ENCODE measurements at places on chromosomes 7 and 10. TPM values are rescaled to one million over a fixed set of nuclear protein-coding genes. Genes with fewer than 3 reads are reported as not detected.

The RBM17 gene
- 155 TPM for total RNA-seq

GRCh38 chr7:131648491-131648890, 92.1 kb upstream of the PODXL start:
- no peaks in the 10 kb centered on the region for H3K4me1 ChIP-seq
- DNase-seq = no peak
- H3K4me3 ChIP-seq = no peak overlapping the region
- H3K27ac ChIP-seq = no peak overlapping the region

DNA sequence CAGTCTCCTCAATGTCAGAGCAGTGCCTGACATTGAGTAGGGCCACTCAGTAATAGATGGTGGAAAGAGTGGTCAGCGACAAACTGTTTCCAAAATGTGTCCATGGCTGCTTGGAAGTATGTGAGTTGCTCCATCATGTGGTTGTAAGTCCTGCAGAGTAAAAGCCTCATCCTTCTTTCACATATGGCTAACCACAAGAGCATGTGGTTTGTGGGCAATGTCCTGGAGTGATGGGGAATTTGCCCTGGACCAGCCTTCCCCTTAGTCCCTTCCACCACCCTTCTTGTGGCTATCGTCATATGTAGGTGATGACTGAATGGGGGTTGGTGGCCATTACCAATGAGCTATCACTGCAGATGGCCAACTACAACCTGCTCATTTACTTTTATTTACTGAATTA, 33.0 kb upstream of the PLXNA4 start:
- H3K27ac ChIP-seq = no peak overlapping the region
- no peaks in the 10 kb centered on the region for H3K4me1 ChIP-seq
- no peak overlapping the region for H3K4me3 ChIP-seq
- peaks cover 6% of the 10 kb centered on the region for H3K27me3 ChIP-seq
- no peak for DNase-seq
- H3K36me3 ChIP-seq = no peaks in the 10 kb centered on the region

DNA sequence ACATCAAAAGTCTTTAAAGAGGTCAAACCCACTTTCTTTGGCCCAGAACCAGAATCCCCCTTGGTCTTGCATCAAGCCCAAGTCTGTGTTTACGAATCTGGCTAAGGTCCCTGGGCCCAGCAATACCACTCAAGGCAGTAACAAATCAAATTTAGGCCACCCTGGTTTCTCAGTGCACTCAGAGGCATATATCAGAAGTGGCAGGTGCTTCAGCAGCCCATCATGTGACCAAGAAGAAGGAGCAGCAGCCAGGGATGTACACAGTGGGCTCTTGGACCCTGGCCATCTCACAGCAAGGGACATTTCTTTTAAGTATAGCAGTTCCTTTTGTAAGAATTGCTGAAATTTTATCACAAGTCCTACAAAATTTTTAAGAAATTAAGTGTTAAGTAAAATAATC, 7.3 kb upstream of the SLC25A13 start:
- H3K27ac ChIP-seq = no peak overlapping the region
- H3K27me3 ChIP-seq = peaks cover 5% of the 10 kb centered on the region
- no peak for DNase-seq
- H3K36me3 ChIP-seq = no peaks in the 10 kb centered on the region
- H3K4me1 ChIP-seq = no peaks in the 10 kb centered on the region

GRCh38 chr10:29158066-29158465, 130.8 kb upstream of the LYZL1 start:
- H3K27ac ChIP-seq = no peak overlapping the region
- no peaks in the 10 kb centered on the region for H3K4me1 ChIP-seq
- no peaks in the 10 kb centered on the region for H3K27me3 ChIP-seq
- no peaks in the 10 kb centered on the region for H3K36me3 ChIP-seq

Data from activated CD4-positive, alpha-beta memory T cell treated with anti-CD3 and anti-CD28 coated beads, Interleukin-2, amount 10 ng/mL, durations not matched to agents 7 days and 5 days (primary cell).